ENCODE measurements at places on chromosomes 11 and 22. TPM values are rescaled to one million over a fixed set of nuclear protein-coding genes. Genes with fewer than 3 reads are reported as not detected.

DNA sequence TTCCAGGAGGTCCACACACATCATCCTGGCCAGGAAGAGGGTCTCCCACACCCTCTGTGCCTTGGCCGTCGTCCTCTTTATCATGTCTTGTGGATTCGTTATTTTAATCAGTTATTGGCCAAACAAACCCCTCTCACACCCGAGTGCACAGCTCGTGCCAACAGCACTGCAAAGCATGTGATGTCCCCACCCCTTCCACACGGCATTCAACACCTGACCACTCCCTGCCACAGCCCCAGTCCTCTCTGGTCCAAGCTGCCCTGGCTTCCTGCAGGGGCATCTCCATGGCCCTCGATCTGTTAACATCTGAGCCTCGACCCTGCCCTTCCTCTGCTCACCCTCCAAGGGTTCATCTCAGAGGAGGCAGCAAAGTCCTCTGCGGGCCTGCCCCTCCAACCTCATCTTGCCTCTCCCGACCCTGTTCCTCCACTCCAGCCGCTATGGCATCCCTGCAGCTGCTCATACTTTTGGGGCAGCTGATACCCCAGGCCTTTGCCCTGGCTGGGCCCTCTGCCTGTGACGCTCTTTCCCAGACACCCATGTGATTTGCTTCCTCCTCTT is 14.0 kb downstream of the MYEOV start:
- H3K27me3 ChIP-seq = no peaks in the 10 kb centered on the region
- no peaks in the 10 kb centered on the region for H3K36me3 ChIP-seq
- no peak overlapping the region for H3K27ac ChIP-seq
- no peaks in the 10 kb centered on the region for H3K4me1 ChIP-seq
- H3K4me3 ChIP-seq = no peak overlapping the region
- DNase-seq = no peak

DNA sequence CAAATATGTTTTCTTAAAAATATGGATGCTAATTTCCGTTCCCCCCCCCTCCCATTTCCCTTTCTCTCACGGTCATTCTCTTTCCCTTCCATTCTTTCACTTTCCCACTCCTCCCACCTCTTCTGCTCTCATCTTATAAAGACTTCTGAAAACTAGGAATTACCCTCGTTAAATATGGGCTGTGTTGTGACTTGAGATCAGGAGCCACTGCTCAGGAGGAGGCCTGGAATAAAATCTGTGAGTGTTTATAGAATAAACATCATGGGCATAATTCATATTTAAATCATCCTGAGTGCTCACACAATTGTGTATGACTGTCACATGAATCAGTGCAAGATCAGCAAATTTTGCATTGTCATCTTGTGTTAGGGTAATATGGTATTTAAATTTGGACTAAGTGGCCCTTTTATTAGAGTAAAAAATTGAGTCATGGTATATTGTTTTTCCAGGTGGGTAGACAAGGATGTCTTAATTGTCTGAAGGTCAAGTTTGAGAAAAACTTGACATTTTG is 208.0 kb downstream of the DDX10 start:
- H3K4me3 ChIP-seq = no peak overlapping the region
- no peaks in the 10 kb centered on the region for H3K27me3 ChIP-seq
- no peaks in the 10 kb centered on the region for H3K36me3 ChIP-seq
- H3K4me1 ChIP-seq = no peaks in the 10 kb centered on the region
- H3K27ac ChIP-seq = no peak overlapping the region

GRCh38 chr22:45503050-45503815 is 550 bp downstream of the FBLN1 start:
- no peak overlapping the region for H3K27ac ChIP-seq
- H3K36me3 ChIP-seq = no peaks in the 10 kb centered on the region
- DNase-seq = no peak
- H3K4me3 ChIP-seq = no peak overlapping the region
- H3K4me1 ChIP-seq = no peaks in the 10 kb centered on the region

DNA sequence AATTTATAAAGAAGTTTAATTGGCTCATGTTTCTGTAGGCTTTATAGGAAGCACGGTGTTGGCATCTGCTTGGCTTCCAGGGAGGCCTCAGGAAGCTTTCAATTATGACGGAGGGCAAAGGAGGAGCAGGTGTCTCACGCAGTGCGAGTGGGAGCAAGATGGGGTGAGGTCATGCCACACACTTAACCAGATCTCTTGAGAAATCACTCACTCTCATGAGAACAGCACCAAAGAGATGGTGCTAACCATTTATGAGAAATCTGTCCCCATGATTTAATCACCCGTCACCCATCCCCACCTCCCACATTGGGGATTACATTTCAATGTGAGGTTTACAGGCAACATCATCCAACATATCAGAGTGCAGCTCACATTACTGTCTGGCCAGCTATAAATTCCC is 103.5 kb downstream of the ARHGAP8 start:
- no peak for DNase-seq
- no peak overlapping the region for H3K27ac ChIP-seq
- no peaks in the 10 kb centered on the region for H3K4me1 ChIP-seq
- no peaks in the 10 kb centered on the region for H3K27me3 ChIP-seq
- H3K36me3 ChIP-seq = no peaks in the 10 kb centered on the region

DNA sequence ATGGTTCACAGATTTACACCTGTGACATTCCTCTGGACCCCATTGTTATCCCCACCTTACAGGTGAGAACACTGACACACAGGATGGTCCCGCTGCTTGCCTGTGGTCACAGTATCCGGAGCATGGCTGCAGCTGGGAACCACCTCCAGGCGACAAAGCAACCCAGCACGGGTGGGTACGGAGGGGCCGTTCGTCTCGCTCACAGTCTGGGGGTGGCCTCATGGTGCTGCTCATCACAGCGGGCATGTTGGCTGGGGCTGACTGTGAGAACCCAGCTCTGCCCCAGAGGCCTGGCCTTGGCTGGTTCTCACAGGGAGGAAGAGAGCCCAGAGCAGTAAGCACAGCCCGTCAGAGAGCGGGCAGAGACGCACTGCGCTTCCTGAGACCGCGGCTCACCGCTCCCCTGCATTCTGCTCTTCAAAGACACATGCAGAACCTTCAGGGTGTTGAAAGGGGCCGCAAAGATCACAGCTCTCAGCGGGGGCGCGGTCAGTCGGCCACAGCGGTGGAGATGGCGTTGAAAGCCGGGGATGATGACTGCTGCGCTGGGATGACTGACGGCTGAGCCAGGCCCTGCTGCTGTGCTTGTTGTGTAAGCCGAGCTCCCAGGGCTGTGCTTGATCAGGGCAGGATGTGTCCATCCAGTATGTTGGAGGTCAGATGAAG is 423.0 kb downstream of the BRD1 start:
- no peak overlapping the region for H3K4me3 ChIP-seq
- peak; percentile 39 for DNase-seq
- peaks cover 3% of the 10 kb centered on the region for H3K27me3 ChIP-seq
- H3K27ac ChIP-seq = no peak overlapping the region

DNA sequence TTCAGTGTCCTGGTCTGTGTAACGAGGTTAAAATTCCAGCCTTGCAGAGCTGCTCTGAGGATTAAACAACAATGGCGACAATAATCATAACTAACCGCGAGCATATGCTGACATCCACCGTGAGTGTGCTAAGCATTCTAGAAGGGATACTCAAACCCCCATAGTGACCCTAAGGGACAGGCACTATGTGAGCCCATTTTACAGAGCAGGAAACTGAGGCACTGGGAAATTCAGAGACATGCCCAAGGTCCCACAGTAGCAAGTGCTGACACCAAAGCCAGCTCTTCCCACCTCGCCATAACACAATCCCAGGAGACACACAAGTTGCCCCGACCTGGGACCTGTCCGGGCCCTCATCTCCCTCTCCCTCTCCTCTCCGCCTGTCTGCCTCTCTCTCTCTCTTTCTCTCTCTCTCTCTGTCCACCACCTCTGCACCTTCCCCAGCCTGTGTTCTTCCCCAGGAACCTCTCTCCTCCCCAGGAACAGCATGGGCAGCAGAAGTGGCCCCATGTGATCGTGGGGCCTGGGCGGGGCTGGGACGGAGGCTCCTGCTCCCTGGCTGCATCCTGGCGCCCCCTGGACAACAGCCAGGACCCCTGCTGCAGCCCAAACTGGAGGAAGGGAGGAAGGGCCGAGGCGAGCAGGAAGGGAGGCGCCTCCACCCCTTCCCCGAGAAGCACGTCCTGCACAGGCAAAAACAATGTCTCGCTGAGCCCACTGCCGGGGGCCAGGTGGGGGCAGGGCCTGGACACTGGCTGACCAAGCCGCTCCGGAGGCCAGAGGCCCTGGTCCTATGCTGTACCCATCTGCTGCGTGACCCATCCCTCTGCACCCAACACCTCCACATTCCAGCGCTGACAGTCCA is 14.8 kb upstream of the MFNG start:
- peaks cover 44% of the 10 kb centered on the region for H3K4me1 ChIP-seq
- H3K27me3 ChIP-seq = no peaks in the 10 kb centered on the region
- no peak for DNase-seq
- H3K36me3 ChIP-seq = peaks cover 2% of the 10 kb centered on the region
- H3K27ac ChIP-seq = peak overlapping the region; percentile 84

DNA sequence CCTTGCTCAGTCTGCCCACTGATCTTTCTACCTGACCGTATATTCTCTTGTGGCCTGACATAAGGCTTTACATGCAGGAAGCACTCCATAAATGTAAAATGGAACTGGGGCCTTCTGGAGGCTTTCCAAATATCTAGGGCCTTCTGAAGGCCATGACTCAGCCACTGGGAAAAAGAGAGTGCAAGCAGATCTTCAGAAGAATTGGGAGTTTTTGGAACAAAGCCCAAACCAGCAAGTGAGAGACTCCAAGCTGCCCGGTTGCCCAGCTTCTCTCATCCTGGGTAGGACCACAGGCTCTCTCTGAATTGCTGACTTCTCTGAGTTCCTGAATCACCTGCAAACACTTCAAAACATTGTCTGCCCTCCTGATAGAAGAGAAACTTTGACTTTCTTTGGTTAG is 107.9 kb upstream of the BMAL1 start:
- no peak overlapping the region for H3K4me3 ChIP-seq
- no peak overlapping the region for H3K27ac ChIP-seq
- no peaks in the 10 kb centered on the region for H3K36me3 ChIP-seq
- no peaks in the 10 kb centered on the region for H3K27me3 ChIP-seq

DNA sequence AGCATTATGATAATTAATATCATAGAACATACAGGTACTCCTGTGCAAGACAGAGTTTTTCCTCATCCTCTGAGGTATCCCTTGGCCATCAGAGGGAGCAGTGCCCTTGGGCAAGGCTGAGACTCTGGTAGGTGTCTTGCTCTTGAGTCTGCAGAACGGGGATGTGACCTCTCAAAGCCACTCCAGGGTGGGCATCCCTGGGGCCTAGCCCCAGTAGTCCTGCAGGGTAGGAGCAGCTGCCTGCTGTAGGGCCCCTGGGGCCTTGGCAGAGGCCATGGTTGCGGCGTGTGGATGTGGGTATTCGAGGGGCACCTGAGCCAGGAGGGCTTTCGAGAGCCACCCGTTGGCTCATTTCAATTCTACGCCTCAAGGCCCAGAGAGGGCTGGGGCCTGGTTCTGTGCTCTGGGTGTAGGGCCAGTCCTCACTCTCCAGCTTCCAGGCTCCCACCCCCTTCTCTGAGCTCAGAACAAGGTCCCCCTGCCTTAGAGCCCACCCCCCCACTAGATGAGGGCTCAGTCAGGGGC is 7.7 kb upstream of the OMP start:
- H3K4me1 ChIP-seq = no peaks in the 10 kb centered on the region
- DNase-seq = no peak
- no peak overlapping the region for H3K27ac ChIP-seq
- H3K27me3 ChIP-seq = no peaks in the 10 kb centered on the region

DNA sequence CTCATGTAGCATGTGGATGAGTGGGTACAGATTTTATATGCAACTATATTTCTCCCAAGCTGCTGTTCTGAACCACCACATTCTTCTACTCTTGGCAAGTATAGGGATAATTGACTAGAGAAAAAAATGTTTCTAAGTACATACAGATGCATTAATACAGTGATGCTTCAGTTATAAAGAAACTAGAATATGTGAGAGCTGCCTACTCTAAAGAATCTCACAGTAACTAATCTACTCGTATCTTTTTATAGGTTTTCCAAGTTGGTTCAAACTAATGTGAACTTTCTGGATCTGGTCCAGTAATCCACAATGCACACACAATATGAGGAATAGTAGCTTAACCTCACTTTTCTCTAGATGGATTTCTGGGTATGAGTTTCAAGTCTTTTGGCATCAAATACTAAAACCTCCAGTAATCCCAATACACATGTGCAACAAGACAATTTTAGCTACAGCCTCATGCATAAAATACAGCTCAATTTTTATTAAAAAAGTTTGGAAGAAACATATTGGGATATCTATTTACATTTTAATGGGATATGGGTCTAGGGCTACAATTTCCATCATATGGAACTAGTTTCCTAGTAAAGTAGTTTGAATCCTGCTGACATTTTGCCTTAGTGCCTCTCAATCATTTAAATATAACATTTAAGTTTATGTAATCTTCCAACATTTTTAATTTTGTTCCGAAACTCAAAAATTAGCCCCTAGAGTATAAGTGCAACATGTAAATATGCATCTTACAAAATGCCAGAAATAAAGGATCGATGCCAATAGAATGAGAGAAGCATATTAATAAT is 2209.7 kb downstream of the LRRC4C start:
- DNase-seq = no peak
- no peak overlapping the region for H3K4me3 ChIP-seq
- no peaks in the 10 kb centered on the region for H3K36me3 ChIP-seq
- no peaks in the 10 kb centered on the region for H3K4me1 ChIP-seq

GRCh38 chr11:94681140-94681539 is 87.0 kb upstream of the AMOTL1 start:
- DNase-seq = no peak
- H3K36me3 ChIP-seq = no peaks in the 10 kb centered on the region
- no peaks in the 10 kb centered on the region for H3K27me3 ChIP-seq
- H3K27ac ChIP-seq = no peak overlapping the region

DNA sequence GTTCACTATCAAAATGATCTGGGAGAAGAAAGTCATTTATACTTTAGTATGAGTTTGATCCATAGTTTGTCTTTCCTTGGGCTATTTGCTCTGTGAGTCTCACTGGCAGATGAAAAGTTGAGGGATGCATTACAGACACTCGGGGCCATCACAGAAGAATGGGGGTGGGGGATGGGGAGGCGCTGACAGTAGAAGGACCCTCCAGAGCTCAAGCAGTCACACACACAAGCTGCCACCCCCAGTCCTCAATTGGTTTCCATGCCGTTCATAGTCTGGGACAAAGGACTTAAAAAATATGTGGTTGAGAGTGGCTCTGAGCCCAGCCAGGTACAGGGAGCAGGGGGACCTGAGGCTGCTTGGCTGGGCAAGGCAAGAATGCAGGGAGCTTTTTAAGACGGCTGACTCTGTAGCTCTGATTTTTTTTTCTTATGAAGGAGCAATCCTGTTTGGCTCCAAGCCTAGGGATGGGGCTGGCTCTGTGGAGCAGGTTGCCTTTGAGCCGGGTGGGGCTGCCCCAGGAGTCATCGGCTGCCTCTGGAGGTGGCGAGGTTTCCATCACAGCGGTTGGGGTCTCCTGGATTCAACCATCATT is 13.3 kb upstream of the ANO1 start:
- no peaks in the 10 kb centered on the region for H3K36me3 ChIP-seq
- no peaks in the 10 kb centered on the region for H3K4me1 ChIP-seq
- no peaks in the 10 kb centered on the region for H3K27me3 ChIP-seq
- H3K4me3 ChIP-seq = no peak overlapping the region
- no peak overlapping the region for H3K27ac ChIP-seq

CCDC73 gene
- not detected for total RNA-seq

RFPL1 gene
- total RNA-seq = not detected

FANCF gene
- total RNA-seq = 7.4 TPM

CREB3L1 gene
- total RNA-seq = 98.9 TPM

SCGB1C1 gene
- total RNA-seq = 0.41 TPM

CNTN5 gene
- total RNA-seq = 0.71 TPM

PIH1D2 gene
- 1.0 TPM for total RNA-seq
